Esophagus squamous epithelium (tissue), 5 donors: ENCODE measurements at places on chromosomes 7 and 10.

GRCh38 chr7:139095194-139095659 is 14.3 kb downstream of the ZC3HAV1 start:
- DNase-seq, result peak; percentile 9

GRCh38 chr7:10815546-10815945 is 158.1 kb upstream of the PHF14 start:
- no peak for DNase-seq

DNA sequence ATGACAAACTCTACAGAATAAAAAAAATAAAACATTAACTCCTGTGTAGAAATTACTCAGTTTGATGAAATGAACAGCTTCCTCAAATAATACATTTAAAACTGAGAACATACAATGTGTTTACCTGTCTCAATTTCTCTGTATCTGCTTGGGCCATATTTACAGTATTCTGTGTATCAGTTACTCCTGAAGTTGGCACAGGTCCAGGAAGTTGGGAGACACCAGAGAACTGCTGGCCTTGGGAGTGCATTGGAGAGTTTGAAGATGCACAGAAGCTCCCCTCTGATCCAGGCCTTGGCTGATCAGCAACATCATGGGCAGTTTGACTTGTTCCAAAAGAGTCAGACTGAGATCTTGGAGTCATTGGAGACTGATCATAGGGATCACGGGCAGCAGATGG is 155.1 kb downstream of the GALNT11 start:
- DNase-seq, result no peak

- DNase-seq, result no peak
Observed at GRCh38 chr10:23192712-23193434, 761 bp downstream of the PTF1A start.

- DNase-seq, result no peak
Observed at GRCh38 chr10:63467841-63468240, 2.1 kb upstream of the JMJD1C start.
